ENCODE measurements at places on chromosomes 6 and 20.
A peak's percentile ranks its signal among the peaks of the same experiment; 100 is the strongest.

DNA sequence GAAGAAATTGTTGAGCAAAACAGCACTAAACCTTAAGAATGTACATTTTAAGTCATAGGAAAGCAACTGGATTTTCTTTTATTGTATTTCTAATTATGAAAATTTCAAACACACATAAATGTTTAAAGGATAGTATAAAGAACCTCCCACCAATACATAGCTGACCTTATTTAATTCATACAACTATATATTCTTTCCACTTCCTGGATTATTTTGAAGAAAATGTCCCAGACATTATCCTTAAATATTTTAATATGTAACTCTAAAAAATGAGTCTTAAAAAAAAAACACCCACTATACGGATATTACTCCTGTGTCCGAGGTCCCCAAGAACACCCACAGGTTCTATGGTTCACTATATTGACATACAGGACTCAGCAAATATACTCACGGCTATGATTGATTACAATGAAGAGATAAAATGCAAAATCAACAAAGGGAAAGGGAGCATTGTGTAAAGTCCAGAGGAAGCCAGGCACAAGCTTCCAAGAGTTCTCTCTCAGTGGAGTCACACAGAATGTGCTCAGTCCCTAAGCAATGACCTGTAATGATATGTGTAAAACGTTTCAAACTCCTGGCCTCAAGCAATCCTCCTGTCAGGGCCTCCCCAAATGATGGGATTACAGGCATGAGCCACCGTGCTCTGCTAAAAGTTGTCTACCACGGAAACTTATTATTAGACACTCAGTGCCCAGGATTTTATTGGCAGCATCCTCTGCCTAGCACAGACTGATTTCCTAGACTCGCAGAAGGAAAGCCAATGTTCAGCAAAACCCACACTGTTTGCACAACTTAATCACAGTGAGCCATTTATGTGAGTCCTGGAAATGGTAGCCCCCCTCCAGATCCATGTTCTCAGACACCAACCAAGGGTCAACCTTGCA is 23.2 kb downstream of the GLYATL3 start:
- no peak for DNase-seq

- DNase-seq, result no peak
These were observed 3.1 kb downstream of the MMP9 start for GRCh38 chr20:46011631-46012482.

GRCh38 chr6:31822036-31822821 is 5.3 kb upstream of the HSPA1B start:
- peak; percentile 51 for DNase-seq

GRCh38 chr20:4688305-4688704 is 33.4 kb upstream of the PRND start:
- no peak for DNase-seq

DNA sequence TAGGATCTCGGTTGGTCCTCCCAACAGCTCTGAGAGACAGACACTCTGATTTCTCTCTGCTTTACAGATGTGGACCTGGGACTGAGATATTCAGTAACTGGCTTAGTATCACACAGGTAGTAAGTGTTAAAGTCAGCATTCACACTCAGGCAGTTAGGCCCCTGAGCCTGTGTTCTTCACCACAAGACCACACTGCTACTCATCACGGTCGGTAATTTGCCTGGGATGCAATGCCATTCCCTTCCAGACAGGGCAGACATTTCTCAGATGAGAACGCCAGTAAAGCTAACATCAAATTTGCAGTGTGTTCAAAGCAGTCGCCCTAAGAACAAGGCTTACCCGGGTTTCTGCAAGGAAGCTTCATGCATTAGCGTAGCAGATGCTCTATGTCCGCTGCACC is 39.8 kb upstream of the HIVEP1 start:
- DNase-seq, result no peak

DNA sequence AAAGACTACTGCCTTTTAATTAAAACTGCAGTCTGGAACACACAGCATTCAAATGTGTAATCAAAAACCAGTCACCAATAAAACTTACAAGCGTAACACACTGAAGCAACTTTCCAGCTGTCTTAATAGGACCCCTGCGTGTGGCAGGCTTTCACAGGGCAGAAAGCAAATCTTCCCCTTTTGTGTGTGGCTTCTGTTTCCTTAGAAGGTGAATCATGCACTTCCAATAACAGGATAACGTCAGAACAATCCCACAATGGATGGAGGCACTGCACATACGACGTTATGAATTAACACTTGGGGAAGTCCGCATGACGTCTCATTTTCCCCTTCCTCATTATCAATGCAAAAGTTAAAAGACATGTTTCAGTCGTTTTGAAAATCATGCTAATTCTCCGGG is 44.8 kb downstream of the INSM1 start:
- DNase-seq, result no peak

DNA sequence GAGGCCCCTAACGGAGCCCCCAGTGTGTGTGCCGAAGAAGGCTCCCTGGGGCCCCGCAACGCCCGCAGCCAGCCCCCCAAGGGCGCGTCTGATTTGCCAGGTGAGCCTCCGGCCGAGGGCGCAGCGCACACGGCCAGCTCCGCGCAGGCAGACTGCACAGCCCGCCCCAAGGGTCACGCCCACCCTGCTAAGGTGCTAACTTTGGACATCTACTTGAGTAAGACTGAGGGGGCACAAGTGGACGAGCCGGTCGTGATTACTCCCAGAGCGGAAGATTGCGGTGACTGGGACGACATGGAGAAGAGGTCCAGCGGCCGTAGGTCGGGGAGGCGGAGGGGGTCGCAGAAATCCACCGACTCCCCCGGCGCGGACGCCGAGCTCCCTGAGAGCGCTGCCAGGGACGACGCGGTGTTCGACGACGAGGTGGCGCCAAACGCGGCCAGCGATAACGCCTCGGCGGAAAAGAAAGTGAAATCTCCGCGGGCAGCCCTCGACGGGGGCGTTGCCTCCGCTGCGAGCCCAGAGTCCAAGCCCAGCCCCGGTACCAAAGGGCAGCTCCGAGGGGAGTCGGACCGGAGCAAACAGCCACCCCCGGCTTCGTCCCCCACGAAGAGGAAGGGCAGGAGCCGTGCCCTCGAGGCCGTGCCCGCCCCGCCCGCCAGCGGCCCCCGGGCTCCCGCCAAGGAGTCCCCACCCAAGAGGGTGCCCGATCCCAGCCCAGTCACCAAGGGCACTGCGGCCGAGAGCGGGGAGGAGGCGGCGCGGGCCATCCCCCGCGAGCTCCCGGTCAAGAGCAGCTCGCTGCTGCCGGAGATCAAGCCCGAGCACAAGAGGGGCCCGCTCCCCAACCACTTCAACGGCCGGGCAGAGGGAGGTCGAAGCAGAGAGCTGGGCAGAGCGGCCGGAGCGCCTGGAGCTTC is 117.0 kb downstream of the RTN4IP1 start:
- peak; percentile 69 for DNase-seq

DNA sequence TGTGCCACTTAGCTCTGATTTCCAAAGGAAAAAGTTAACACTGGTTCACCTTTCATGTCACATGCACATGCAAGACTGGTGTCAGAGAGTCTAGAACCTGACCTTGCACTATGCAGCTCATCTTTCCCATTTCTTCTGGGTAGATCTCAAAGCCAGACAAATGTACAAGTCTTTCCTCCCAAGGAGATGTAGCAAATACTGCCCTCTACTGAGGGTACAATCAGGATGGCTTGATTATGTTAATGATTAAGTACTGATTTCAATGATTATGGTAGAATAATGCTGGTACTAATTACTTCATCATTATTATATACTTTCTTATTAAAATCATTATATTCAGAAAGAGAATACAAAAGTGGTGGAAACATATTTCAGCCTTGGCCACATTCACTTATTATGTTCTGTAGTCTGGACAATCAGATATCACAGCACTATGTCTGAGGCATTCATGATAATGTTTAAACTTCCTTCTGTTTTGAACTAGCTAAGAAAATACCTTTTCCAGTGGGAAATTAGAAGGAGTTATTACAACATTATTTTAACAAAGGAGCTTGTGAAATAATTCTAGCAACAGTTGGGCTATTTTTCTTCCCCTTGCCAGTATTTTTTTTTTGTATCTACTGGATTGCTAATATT is 68.5 kb upstream of the FOXO3 start:
- no peak for DNase-seq

DNA sequence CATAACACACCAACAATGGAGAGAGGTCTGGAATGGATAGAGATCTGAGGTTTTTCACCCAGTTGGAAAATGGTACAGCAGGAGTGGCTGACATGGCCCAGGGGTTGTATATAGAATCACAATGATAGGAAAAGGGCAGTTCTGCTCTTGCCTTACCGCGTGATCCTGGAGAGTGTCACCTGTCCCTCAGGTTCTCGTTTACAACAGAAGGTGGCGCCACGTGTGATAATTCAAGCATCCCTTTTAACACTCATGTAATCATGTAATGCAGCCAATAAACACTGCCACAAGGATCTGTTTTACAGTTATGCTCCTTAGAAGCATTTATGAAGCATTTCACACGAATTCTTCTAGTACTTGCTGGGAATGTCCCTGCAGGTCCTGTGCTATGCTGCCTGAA is 12.9 kb upstream of the WFDC2 start:
- DNase-seq, result no peak

DNA sequence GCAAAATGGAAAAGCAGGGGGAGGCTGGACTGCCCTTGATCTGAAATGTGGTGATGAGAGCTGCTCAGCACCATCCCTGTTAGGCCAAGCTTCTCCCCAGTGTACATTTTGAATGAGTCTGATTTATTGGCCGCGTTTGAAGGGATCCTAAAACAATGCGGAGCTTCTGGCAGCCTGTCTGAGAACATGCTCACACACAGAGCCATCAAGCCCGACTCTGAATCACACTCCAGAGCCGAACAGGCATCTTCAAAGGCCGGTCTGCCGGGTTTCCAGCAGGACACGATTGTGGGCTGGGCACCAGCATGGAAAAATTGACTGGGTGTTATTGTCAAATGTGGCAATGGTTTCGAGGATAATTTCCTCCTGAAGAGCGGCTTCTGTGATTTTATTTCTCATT is 235.9 kb downstream of the TFAP2C start:
- DNase-seq, result no peak

DNA sequence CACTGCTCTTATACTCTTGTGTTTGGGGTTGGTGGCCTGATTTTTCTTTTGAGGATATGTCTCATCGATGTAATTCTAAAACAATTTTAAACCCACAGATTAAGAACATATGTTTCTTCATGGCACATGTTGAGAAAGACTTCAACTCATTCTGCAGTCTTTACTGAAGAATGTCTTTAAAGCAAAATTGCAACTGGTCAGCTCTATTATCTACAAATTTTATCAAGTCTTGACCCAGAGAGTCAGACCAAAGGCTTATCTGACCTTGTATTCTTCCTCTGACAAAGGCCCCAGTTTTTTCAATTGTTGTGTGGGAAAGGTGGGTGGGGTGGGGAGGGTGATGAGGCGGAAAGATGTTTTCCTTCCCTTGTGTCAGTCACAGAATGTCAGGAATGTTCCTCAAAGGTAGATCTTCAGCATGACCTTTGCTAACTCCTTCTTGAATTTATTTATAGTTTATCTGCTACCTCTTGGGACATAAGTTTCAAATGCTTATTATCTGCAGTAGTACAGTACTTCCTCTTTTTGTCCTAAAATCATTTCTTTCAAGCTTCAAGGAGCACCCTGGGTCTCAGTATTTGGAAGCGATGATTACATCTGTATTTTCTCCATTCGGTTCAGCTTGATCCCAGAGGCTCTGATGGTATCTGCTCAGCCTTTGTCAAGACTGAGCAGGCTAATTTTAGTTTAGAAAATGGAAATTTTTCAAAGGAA is 63.2 kb upstream of the TIAM2 start:
- no peak for DNase-seq

DNA sequence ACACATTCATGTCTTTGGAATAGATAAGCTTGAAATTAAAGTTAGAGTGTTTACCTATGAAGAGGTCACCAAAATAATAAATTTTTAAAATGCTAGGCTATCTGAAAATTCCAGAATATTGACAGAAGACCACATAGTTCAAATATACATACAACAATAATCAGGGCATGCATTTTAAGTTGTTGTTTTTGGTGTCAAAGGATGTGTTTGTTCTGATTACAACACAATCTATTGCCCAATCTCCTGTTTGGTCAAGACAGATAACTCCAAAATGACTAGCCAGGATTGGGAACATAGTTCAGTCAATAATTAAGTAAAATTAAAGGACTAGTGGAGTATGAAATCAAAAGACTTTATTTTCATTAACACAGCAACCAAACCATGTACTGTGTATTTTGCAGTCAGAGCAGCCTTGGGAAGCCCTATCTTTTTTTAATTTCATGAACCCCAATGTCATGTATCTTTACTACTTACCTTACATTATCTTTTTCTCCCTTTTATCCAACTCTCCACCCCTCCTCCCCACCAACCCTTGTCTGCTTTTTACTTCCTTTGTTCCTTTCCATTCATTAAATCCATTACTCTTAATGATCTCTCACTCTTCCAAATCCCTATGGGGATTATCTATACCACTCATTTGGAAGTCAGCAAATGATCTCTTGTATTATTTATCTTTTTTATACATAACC is 111.2 kb downstream of the CDK19 start:
- no peak for DNase-seq

GRCh38 chr6:128981716-128982115 is 98.8 kb downstream of the LAMA2 start:
- DNase-seq, result no peak

DNA sequence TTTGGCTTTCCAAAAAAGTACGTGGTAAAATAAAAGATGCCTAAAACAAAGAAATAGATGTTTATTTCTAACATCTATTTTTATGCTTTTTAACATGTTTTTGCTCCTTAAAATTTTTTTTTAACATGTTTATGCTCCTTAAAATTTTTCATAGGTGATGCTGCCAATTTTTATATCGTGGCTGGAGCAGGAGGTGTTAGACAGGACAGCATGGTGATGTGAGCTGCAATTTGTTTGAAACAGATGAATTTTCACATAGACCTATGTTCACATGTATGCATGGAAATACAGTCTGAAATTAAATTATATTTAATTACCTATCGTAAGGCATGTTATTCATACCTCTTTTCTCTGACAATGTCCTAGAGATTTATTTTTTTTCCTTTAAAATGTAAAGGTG is 784.8 kb downstream of the EPHA7 start:
- no peak for DNase-seq

DNA sequence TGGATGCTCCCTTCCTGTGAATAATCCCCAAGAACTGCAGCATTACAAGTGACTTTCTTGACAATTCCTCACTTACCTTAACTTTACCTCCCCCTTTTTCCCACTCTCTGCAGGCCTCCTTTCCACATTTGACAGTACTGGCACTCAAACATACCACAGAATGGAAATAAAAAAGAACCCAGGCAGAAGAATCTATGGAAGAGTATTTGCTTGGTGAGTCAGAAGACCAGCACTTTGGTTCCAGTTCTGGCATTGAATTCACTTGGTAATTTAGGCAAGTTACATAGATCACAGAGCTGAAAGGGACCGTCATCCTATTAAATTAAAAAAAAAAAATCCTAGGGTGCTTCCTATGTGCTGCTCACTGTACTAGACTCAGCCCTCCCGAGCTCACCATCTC is 55.0 kb downstream of the BTBD9 start:
- DNase-seq, result no peak

DNA sequence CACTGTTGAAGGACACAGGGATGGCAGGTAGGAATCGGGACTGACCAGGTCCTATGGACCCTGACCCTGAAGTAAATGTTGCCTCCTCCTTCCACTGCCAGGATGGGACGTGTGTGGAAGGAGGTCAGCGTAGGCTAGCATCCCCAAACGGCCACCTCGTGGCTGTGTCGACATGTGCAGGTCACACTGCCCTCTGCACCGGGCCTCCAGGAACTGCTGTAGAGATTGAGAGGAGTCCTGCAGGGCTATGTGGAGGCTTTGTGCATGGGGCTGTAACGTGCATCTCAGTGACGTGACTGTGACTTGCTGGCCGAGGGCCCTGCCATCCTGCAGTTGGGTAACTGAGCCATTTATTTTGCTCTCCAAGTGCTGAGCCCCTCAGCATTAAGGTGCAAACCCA is 149.5 kb downstream of the PHACTR3 start:
- DNase-seq, result no peak

Measured in stimulated activated CD8-positive, alpha-beta memory T cell treated with anti-CD3 and anti-CD28 coated beads, Interleukin-12 subunit alpha, Interleukin-12 subunit beta, amount 100 ng/mL, for 4 hours (primary cell).